ENCODE measurements at places on chromosomes 1 and 21. TPM values are rescaled to one million over a fixed set of nuclear protein-coding genes. Genes with fewer than 3 reads are reported as not detected.
A peak's percentile ranks its signal among the peaks of the same experiment; 100 is the strongest.

WNT2B gene
- total RNA-seq: 4.0 TPM

FLAD1 gene
- total RNA-seq: 25.9 TPM

HES3 gene
- total RNA-seq: not detected

FCRL4 gene
- not detected for total RNA-seq

CYP4X1 gene
- total RNA-seq: 3.0 TPM

ANKRD35 gene
- 2.0 TPM for total RNA-seq

AGT gene
- total RNA-seq: 102 TPM

TEDDM1 gene
- total RNA-seq: not detected

TMEM82 gene
- not detected for total RNA-seq

DNA sequence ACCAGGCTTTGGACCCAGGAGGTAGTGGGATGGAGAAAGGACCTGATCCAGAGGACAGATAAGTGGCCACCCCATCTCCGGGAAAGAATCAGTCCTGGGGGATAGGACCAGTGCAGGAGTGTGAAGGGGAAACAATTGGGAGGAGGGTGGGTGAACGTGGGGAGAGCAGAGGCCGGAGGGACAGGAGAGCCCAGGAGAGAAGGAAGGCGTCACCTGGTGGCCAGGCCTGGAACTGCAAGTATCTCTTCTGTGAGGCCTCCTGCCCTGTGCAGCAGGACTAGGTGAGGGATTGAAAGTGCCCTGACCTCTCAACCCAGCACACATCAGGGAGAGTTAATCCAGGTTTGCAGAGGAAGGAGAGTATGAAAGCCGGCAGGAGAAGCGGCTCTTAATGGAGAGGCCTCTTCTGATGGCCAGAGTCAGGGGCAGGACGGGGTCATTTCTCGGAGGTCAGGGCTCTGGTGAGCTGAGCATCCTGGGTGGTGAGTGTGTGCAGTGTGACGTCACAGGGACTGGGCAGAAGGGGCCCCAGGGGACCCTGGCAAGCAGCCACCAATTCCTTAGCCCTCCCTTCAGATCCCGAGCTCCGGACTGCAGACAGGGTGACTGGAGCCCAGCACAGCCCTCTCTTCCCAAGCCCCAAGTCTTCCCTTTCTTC is 9.2 kb upstream of the LAD1 start:
- DNase-seq: peak; percentile 80

GRCh38 chr1:45968941-45969666 is 163.3 kb downstream of the PIK3R3 start:
- DNase-seq: no peak

DNA sequence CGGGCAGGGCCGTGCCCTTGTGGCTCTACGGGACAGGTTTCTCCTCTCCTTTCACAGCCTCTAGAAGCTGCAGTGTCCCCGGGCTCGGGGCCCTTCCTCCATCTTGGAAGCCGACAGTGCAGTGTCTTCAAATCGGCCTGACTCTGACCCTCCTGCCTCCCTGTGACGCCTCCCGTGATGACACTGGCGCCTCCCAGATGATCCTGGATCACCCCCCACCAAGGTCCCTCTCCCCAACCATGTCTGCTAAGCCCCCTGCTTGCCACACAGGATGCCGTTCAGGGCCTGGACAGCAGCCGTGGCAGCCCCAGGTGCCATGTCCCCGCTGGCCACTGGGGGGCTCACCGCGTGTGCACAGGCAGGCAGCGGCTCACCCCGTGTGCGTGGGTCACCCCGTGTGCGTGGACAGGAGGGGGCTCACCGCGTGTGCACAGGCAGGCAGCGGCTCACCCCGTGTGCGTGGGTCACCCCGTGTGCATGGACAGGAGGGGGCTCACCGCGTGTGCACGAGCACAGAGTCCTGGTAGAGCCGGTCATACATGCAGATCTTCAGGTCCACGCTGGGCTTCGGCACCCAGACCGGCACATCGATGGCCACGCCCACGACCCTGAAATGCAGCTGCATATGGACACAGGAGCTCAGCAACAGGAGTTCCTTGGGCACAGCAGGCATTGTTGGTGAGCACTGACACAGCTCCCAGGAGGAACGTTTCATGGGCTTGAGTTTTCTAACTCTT is 24.9 kb upstream of the TMEM52 start:
- peak; percentile 64 for DNase-seq
